Astrocyte (in vitro differentiated cells and primary cell): ENCODE measurements at places on chromosomes 1 and 21.

DNA sequence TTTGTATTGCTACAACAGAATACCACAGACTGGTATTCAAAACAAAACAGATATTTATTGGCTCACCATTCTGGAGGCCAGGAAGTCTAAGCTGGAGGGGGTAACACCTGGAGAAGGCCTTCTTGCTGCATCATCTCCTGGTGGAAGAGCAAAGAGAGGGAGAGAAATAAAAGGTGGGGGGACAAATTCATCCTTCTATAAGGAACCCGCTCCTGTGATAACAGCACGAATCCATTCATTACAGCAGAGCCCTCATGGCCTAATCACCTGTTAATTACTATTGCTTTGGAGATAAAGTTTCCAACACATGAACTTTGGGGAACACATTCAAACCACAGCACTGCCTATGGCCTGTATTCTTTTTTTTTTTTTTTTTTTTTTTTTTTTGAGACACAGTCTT lies 5.4 kb downstream of the S100A2 start:
- no peak for DNase-seq

GRCh38 chr1:217137210-217137881 lies 414.1 kb upstream of the ESRRG start:
- DNase-seq, result no peak

- DNase-seq, result no peak
Observed at GRCh38 chr1:107358619-107359327, 217.9 kb downstream of the NTNG1 start.

- peak; percentile 6 for DNase-seq
Observed at GRCh38 chr21:41501919-41502318, 6.0 kb downstream of the TMPRSS2 start.

GRCh38 chr1:21068937-21069336 lies 107.8 kb downstream of the EIF4G3 start:
- DNase-seq, result peak; percentile 51

DNA sequence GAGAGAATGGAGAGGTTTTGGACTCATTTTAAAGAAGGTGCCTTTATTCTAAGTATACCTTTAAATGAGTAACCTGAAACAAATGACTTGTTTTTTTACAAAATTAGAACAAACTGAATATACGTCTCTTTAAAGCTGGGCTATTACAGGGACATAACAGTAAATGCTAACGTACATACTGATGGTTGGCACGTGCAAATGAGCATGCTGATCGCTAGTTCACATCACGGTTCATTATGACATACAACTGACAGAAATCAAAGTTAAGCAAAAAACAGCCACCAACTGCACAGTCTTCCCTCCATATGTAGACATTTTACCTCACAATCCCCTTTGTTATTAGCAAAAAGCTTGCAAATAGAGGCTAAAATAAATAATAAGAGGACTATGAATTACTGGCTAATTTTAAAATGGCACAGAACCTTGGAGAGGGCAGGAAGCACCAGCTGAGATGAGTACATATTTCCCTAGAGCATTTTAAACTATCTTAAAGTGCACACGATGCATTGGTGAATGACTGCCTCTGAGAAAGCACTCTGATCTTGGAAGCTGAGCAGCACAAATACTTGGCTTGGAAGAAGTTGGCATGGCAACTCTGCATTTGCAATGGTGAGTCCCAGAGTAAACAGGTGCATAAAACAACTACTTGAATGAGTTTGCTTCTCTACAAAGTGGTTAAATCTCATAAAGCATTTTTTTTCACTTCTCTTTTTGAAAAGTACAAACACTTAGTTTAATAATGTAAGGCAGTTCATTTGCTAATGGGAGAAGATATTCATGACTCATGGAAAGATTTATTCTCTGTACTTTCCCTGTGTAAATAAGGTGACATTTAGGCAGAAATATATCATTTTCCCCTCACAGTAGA lies 204.7 kb downstream of the LHX8 start:
- DNase-seq, result peak; percentile 22

GRCh38 chr21:19181604-19182140 lies 778.1 kb upstream of the TMPRSS15 start:
- no peak for DNase-seq
